ENCODE measurements at places on chromosomes 12 and 14. TPM values are rescaled to one million over a fixed set of nuclear protein-coding genes. Genes with fewer than 3 reads are reported as not detected.

WNT1 gene
- 0.62 TPM for total RNA-seq

TAS2R20 gene
- total RNA-seq: 2.2 TPM

SUPT16H gene
- total RNA-seq: 49.7 TPM

CCDC198 gene
- total RNA-seq: not detected

C12orf54 gene
- not detected for total RNA-seq

SLC2A13 gene
- total RNA-seq: 4.4 TPM

LMNTD1 gene
- not detected for total RNA-seq

SLC2A14 gene
- total RNA-seq: 0.25 TPM

DAO gene
- total RNA-seq: not detected

FGD6 gene
- 0.79 TPM for total RNA-seq

TAS2R50 gene
- 1.6 TPM for total RNA-seq

NR2C1 gene
- total RNA-seq: 58.3 TPM

- DNase-seq: peak; percentile 49
- H3K4me3 ChIP-seq: peak overlapping the region; percentile 37
- no peaks in the 10 kb centered on the region for H3K36me3 ChIP-seq
- peaks cover 10% of the 10 kb centered on the region for H3K27me3 ChIP-seq
- H3K27ac ChIP-seq: peak overlapping the region; percentile 55
These were observed 2.5 kb downstream of the USP44 start for GRCh38 chr12:95548539-95549391.

- H3K36me3 ChIP-seq: no peaks in the 10 kb centered on the region
- no peak overlapping the region for H3K4me3 ChIP-seq
- no peaks in the 10 kb centered on the region for H3K4me1 ChIP-seq
- DNase-seq: no peak
- H3K27me3 ChIP-seq: no peaks in the 10 kb centered on the region
- H3K27ac ChIP-seq: no peak overlapping the region
These were observed 72.5 kb upstream of the MYL2 start for GRCh38 chr12:110992909-110993308.

GRCh38 chr12:28024231-28024995 is 51.9 kb upstream of the PTHLH start:
- H3K4me1 ChIP-seq: no peaks in the 10 kb centered on the region
- no peak overlapping the region for H3K27ac ChIP-seq
- no peaks in the 10 kb centered on the region for H3K36me3 ChIP-seq
- H3K4me3 ChIP-seq: no peak overlapping the region
- H3K27me3 ChIP-seq: peaks cover 2% of the 10 kb centered on the region

GRCh38 chr12:131620520-131620919 is 90.4 kb upstream of the SFSWAP start:
- H3K27ac ChIP-seq: no peak overlapping the region
- no peaks in the 10 kb centered on the region for H3K36me3 ChIP-seq
- H3K4me1 ChIP-seq: no peaks in the 10 kb centered on the region
- no peaks in the 10 kb centered on the region for H3K27me3 ChIP-seq
- no peak for DNase-seq
- H3K4me3 ChIP-seq: no peak overlapping the region

DNA sequence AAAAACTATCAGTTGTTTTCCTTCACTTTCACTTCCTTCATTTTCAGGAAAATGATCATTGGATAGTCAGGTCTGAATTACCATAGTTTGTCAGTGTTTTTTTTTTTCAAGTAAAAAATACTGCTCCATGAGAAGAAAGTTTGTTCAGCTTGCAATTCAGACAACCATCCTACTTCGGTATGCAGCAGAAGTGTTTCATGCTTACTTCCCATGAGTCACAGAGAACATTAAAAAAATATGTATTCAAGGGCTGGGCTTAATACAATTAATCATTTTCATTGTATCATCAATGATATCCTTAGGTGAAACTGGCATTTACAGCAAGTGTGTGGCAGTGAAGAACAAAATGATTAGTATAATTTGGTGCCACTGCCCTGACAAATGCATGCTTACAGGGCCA is 21.6 kb downstream of the PYM1 start:
- no peak overlapping the region for H3K27ac ChIP-seq
- no peaks in the 10 kb centered on the region for H3K27me3 ChIP-seq
- H3K4me3 ChIP-seq: no peak overlapping the region
- peaks cover 23% of the 10 kb centered on the region for H3K36me3 ChIP-seq

DNA sequence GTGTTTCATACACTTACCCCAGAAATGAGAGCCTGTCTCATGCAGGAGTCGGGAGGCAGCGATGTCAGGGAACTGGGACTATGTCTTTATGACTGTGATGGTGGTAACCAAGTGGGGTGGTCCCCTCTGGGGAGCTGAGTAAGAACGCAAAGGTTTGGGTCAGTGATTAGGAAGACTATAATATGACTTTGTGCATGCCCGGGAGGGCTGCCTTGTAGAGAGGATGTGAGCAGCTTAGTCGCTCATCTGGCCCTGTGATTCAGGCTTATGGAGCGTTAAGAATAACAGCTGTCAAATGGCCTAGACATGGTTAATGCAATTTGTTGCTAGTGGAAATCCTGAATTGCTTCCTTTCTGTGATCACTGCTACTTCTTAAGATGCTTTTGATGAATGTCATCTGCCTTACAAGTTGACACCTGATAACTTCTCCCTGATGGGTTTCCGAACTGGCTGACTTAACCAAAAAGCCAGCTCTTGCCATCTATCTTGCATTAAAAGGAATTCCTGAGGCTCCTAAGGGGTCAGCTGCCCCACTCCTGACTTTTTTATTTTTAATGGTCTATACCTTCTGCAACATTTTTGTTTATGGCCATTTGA is 35.4 kb upstream of the AACS start:
- H3K27ac ChIP-seq: no peak overlapping the region
- no peaks in the 10 kb centered on the region for H3K27me3 ChIP-seq
- H3K36me3 ChIP-seq: no peaks in the 10 kb centered on the region
- no peak for DNase-seq
- no peaks in the 10 kb centered on the region for H3K4me1 ChIP-seq

DNA sequence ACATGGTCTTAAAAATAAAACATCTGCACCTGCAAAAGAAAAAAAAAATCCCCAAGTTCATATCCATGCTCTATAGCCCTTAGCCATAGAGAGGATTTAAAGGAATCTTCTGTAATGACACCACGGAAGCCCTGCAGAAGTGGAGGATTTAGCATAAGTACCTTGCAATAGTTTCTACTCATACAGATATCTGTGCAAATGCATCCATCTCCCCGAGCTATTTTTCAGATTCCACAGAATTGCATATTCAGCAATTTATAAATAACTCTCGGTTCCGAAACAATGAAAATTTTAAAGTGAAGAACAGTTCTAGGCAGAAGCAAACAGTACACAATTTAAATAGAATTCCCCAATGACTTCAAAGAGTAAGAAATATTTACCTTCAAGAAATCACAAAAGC is 424 bp downstream of the IGF1 start:
- H3K36me3 ChIP-seq: no peaks in the 10 kb centered on the region
- no peak for DNase-seq
- H3K4me3 ChIP-seq: no peak overlapping the region
- no peaks in the 10 kb centered on the region for H3K27me3 ChIP-seq

DNA sequence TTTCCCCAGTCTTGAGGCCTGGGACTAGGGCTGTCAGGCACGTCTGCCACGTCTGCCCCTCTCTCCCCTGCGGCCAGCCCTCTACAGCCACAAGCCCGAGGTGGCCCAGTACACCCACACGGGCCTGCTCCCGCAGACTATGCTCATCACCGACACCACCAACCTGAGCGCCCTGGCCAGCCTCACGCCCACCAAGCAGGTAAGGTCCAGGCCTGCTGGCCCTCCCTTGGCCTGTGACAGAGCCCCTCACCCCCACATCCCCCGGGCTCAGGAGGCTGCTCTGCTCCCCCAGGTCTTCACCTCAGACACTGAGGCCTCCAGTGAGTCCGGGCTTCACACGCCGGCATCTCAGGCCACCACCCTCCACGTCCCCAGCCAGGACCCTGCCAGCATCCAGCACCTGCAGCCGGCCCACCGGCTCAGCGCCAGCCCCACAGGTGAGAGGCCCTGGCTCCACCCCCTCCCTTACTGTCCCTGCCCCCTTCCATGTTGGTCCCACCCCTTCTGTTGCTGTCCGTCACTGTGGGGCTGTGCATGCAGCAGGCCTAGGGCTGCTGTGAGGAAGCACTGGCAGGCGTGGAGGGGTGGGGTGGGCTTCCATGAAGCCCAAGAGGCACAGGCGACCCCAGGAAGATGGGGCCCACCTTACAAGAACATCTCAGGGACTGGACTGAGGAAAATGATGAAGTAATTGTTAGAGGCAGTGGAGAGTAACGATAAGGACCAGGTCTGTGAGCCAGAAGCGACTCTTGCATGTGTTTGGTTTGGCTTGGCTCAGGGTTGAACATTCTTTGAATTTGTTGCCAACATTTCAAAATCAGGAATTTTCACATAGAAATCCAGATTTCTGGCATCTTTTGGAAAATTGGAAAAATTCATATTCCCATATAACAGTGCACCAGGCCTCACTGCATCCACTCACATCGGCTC is 16.8 kb downstream of the C12orf43 start:
- H3K36me3 ChIP-seq: peaks cover 27% of the 10 kb centered on the region
- no peak overlapping the region for H3K4me3 ChIP-seq
- no peak overlapping the region for H3K27ac ChIP-seq
- DNase-seq: no peak
- no peaks in the 10 kb centered on the region for H3K4me1 ChIP-seq

DNA sequence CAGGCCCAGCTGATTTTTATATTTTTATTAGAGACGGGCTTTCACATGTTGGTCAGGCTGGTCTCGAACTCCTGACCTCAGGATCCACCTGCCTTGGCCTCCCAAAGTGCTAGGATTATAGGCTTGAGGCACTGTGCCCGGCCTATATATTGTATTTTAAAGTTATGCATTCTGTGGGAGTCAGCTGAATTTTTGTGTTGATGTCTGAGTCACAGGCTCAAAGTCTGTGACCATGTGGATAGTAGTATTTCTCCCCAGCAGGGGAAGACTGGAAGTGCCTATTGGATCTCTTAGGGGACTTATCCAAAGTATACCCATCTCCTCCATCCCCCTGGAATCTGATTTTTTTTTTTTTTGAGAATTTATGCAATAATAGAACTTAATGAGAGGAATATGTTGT is 43.8 kb upstream of the ATF1 start:
- H3K27me3 ChIP-seq: no peaks in the 10 kb centered on the region
- peaks cover 75% of the 10 kb centered on the region for H3K36me3 ChIP-seq
- H3K4me3 ChIP-seq: no peak overlapping the region
- no peaks in the 10 kb centered on the region for H3K4me1 ChIP-seq

DNA sequence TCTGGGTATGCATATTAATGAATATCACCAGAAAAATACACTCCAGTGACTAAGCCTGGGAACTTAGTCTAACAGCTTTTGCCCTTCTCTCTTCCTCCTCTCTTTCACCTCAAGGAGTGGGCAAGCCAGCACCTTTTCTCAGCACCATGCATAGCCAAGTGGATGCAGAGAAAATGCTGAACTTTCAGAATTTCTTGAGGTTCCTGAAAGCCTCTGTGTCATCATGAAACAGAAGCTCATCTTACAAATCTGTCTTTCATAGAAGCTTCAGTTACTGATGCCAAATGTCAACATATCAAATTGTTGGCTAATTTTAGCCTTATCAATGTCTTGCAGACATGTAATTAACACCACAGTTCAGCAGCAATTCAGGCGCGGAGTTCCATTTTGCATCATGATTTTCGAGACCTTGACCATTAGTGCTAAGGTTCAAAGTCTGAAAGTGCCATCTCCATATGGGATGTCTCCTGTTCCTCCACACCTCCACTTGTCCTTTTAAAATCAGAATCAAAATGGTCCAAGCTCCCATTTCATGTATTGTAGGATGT is 51.1 kb upstream of the RPH3A start:
- peaks cover 13% of the 10 kb centered on the region for H3K27me3 ChIP-seq
- no peak for DNase-seq
- H3K4me1 ChIP-seq: no peaks in the 10 kb centered on the region
- H3K4me3 ChIP-seq: no peak overlapping the region
- H3K27ac ChIP-seq: no peak overlapping the region

- H3K27ac ChIP-seq: no peak overlapping the region
- no peaks in the 10 kb centered on the region for H3K27me3 ChIP-seq
- H3K4me1 ChIP-seq: peaks cover 52% of the 10 kb centered on the region
These were observed 17.2 kb downstream of the PLEKHG3 start for GRCh38 chr14:64721391-64721791.

DNA sequence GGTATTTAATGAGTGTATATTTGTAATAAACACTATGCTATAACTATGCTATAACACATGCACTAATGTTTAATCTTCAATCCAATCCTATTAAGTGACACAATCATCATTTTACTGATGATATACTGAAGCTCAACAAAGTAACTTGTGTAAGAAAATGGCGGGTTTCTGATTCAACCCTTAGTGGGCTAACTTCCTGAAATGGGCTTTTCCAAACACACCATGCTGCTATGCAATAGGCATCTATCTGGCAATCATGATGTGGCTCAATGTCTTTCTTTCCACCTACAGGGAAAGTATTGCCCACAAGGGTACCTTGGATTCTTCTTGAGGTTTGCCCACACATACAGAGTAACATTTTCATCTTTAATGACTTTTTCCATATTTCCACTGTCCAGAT is 48.3 kb downstream of the DNAI7 start:
- H3K4me1 ChIP-seq: no peaks in the 10 kb centered on the region
- no peaks in the 10 kb centered on the region for H3K27me3 ChIP-seq
- H3K4me3 ChIP-seq: no peak overlapping the region
- H3K36me3 ChIP-seq: no peaks in the 10 kb centered on the region
- H3K27ac ChIP-seq: no peak overlapping the region
- DNase-seq: no peak

DNA sequence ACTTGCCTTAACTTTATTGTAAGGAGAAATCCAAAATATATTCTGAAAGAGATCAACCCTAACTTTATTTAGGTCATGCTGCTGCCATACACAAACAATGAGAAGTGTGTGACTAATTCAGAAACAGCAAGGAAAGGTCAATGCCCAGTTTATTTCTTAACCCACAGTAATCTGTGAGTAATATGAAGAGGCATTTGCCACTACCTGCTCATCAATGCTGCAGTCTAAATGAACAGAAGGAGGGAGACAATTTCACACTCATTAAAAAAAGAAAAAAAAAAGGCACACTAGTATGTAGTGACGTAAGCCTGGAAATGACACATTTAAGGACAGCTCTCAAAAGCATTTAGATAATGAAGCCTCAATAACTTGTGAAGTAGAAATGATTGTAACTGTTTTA is 90.5 kb upstream of the FOXN3 start:
- peak overlapping the region; percentile 37 for H3K27ac ChIP-seq
- H3K4me1 ChIP-seq: peaks cover 60% of the 10 kb centered on the region
- no peaks in the 10 kb centered on the region for H3K27me3 ChIP-seq
- DNase-seq: no peak
- peaks cover 13% of the 10 kb centered on the region for H3K36me3 ChIP-seq
- no peak overlapping the region for H3K4me3 ChIP-seq

- H3K4me3 ChIP-seq: no peak overlapping the region
- no peaks in the 10 kb centered on the region for H3K27me3 ChIP-seq
- no peaks in the 10 kb centered on the region for H3K36me3 ChIP-seq
- no peaks in the 10 kb centered on the region for H3K4me1 ChIP-seq
- no peak for DNase-seq
These were observed 172.8 kb downstream of the LRIG3 start for GRCh38 chr12:58747533-58747932.

- no peaks in the 10 kb centered on the region for H3K4me1 ChIP-seq
- peaks cover 59% of the 10 kb centered on the region for H3K36me3 ChIP-seq
- H3K4me3 ChIP-seq: no peak overlapping the region
- DNase-seq: no peak
- no peaks in the 10 kb centered on the region for H3K27me3 ChIP-seq
These were observed 60.7 kb upstream of the VPS33A start for GRCh38 chr12:122327014-122327413.

GRCh38 chr14:99755629-99756603 is 37.3 kb upstream of the EML1 start:
- DNase-seq: no peak
- H3K27me3 ChIP-seq: no peaks in the 10 kb centered on the region
- H3K4me3 ChIP-seq: no peak overlapping the region
- no peak overlapping the region for H3K27ac ChIP-seq

- no peaks in the 10 kb centered on the region for H3K27me3 ChIP-seq
- H3K4me1 ChIP-seq: no peaks in the 10 kb centered on the region
- no peak for DNase-seq
- H3K27ac ChIP-seq: no peak overlapping the region
These were observed 4.6 kb downstream of the OVCH1 start for GRCh38 chr12:29492891-29493290.

All from CD4-positive, CD25-positive, alpha-beta regulatory T cell (primary cell).